LHCN-M2 (cell line): ENCODE measurements at places on chromosomes 6 and 20.

DNA sequence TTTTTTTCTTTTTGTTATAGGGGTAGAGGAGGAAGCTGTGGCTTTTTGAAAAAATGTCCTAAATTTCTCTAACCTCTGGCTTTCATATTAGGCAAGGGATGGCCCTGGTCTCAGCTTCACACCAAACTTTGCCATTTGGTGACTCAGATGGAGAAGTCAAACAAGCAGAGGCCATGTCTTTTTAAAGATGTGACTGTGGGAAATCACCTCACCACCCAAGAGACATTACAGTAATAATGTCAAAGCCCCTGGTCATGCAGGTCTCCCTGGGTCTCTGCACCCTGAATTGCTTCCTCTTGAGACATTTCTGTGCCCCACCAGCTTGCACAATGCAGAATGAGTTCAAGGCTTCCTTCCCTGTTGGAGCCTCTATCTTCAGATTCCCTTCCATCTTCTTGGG, 39.5 kb upstream of the ADGRF5 start:
- DNase-seq, result no peak

- no peak for DNase-seq
These were observed 197.2 kb upstream of the GGTLC1 start for GRCh38 chr20:24185791-24186190.

DNA sequence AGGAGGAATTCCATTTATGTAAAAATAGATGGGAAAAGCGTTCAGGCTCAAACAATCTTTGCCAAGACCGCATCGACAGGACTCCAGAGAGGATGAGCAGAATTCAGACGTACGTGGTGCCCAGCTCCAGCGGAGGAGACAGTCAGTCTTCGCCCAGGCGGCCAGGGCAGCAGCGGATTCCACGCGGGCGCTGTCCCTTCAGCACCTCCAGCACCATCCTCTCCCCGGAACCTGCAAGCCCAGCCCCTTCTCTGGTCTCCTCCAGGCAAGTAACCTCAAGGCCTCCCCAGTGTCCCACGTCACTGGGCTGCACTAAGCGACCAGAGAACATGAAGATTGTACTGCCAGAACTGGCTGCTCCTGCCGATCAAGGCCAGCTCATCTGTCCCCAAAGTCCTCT, 2.8 kb upstream of the KCNQ2 start:
- peak; percentile 18 for DNase-seq

DNA sequence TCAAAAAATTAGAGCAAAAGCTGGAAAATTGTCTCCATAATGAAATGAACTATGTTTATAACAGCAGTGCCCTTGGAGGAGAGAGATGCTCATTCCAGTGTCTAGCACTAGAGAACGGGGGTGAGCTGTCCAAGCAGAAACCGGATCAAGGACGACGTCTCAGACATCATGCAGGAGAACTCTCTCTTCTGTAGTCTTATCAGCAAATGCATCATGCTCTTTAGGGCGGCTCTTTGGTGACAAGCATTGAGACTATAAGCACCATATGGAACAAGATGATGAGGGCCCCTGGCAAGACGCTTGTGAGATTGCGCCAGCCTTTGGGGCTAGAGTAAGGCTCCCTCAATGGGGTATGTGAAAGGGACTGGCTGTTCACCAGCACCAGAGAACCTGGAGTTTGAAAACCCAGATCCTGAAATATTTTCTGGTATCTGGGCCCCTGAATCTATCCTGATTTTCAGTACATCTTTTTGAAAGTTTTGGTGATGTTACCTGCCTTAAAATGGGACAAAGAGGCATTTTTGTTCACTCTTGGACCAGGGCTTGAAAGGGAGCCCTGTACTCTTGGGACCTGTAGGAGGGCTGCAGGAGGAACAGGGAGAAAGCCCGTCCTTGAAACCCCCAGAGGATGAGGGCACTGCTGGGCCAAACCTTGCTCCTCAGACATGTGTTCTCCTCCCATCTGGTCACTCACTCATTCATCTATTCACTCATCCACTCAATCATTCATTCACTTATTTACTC, 127.6 kb downstream of the TTLL2 start:
- no peak for DNase-seq

- no peak for DNase-seq
These were observed 54.1 kb downstream of the BPIFB1 start for GRCh38 chr20:33337119-33337518.

GRCh38 chr6:83308833-83309232, 115.7 kb downstream of the RWDD2A start:
- no peak for DNase-seq

DNA sequence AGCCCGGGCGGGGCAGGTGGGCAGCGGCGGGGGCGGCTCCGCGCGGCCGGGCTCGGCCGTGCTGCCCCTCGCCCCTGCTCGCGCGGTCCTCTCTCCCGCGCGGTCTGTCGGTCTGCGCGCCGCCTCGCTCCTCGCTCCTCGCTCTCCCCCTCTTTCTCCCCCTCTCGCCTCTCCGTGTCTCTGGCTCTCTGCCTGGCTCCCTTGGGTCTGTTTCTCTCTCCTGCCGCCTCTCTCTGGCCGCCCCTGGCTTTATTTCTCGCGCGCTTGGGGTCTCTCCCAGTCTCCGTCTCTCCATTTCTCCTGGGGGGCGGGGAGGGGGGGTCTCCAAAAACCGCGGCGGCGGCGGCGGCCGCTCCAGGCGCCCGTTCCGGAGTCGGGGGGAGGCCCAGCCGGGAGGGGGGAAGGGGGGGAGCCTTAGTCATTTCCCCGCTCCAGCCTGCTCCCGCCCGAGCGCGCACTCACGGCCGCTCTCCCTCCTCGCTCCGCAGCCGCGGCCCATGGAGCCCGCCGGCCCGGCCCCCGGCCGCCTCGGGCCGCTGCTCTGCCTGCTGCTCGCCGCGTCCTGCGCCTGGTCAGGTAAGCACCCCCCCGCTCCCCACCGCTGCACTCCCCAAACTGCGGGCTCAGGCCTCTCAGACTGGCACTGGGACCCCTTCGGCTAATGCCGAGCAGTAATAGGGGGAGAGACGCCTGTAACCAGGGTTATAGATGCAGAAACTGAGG, at the start of gene SIRPA:
SIRPA (plus strand) TSS at position 457 of the 723 bp plus-strand sequence; CDS start at position 498, 41 bp downstream.
- DNase-seq, result peak; percentile 59

GRCh38 chr6:113464960-113465359, 392.2 kb upstream of the MARCKS start:
- peak; percentile 92 for DNase-seq

DNA sequence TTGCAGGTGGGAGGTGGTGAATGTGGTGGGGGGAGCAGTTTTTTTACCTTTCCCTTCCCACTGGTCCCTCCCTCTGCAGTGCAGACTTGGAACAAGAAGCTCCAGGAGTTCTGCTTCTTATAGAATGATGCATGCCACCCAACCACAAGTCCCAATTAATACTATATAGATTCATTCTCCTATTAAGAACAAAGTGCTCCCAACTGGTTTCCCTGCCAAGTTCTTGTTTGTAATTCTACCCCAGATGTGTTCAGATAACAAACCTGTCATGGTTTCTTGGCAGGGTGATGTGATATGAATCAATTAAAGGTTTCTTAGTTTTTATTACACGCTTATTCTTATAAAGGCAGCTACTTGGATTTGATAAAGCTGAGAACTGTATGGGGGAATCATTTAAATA, 23.9 kb downstream of the HDDC2 start:
- no peak for DNase-seq

DNA sequence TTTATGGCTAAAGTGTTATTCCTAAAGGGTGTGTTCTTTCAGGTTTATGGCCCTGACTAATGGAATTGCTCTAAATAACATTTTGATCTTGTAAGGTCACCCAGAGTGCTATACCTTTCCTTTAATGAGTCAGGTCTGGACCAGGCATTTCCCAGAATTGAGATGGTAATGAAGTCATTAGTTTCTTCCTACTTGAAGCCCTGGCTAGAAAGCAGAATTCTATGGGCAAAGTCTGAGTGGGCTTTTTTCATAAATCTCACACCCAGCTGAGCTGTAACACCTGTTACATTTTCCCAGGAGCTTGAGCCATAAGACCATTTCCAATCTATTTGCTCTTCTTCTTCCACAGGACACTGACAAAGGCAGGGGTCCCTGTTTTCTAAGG, 122.0 kb upstream of the ID4 start:
- no peak for DNase-seq
